ENCODE measurements at places on chromosomes 12 and 14. TPM values are rescaled to one million over a fixed set of nuclear protein-coding genes. Genes with fewer than 3 reads are reported as not detected.
A peak's percentile ranks its signal among the peaks of the same experiment; 100 is the strongest.

DNA sequence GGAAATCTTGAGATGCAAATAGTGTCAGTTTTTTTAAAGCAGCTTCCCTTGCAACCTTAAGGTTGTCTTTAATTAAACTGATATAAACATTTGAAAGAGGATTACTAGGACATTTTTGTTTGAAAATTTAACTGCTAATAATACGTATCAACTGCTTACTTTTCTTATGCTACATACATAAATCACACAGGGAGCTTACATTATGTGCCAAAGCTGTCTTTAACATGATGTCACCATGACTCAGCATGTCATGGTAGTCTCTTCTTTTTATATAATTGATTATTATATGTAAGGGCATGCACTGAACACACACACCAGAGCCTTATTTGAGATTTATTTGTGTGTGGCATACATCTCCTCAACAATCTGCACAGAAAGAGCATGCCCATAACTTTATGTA is 63.0 kb upstream of the PTHLH start:
- no peak for DNase-seq

FGF23 gene
- not detected for total RNA-seq

SLC10A1 gene
- total RNA-seq: not detected

DNA sequence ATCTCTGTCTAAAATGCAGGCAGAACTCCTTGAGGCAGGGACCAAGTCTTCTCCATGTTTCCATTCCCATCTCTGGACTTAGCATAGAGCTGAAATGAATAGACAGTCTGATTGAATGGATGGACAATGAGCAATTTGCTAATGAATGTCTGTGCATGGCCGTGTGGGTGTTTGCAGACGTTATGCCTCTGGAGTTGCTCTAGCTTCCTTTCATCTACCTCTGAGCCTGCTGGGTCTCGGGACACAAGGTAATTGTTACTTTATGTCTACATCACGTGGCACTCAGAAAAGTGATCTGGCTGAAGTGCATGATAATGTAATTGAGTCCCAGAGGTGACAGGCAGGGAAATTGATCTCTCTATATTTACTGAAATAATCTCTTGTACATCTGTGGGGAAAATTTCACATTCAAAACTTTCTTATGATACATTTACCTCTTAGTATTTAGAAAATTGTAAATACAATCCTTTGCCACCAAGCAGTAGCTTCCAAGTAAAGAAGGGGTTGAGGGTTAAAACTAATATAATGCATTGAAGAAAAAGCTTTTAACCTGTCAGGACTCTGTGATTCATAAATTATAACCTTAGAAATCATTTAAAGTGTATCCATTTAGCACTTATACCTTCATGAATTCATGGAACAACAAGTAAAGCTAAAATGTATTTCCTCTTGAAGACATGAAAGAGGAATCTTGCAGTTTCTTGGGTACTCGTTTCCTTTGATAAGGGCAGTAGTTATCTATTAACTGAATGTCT is 424.1 kb downstream of the APAF1 start:
- no peak for DNase-seq

GRCh38 chr12:81086342-81086741 is 8.5 kb downstream of the ACSS3 start:
- DNase-seq: no peak

DNA sequence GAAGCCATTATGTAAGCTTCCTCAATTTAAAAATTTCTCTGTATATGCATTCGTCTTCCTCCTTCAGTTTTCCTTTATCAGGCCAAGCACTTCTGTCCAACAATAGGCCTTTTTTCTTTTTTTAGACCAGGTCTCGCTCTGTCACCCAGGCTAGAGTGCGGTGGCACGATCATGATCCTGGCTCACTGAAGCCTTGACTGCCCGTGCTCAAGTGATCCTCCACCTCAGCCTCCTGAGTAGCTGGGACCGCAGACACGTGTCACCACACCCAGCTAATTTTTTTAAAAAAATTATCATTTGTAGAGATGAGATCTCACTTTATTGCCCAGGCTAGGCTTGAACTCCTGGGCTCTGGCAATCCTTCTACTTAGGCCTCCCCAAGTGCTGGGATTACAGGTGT is 25.8 kb downstream of the TAOK3 start:
- no peak for DNase-seq

DNA sequence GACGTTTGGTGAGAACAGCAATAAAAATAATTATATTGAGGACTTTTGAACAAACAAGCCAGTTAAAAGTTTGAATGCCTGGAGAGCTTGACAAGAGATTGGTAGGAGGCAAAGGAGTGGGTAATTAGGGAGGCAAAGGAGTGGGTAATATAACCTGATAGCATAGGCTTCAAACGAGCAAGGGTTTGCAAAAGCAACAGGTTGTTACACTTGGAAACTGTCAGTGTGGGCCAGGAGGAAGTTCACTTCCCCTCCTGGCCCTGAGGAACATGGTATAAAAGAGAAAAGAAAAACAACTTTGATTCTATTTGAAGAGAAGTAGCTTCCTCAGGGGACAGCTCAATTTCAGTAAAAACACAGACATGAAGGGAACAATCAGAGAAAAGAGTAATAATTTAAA is 121.7 kb downstream of the CCER1 start:
- DNase-seq: no peak

OTX2 gene
- not detected for total RNA-seq

DENND5B gene
- 0.18 TPM for total RNA-seq

TMEM63C gene
- 1.1 TPM for total RNA-seq

GRCh38 chr12:1947081-1947480 is 28.6 kb upstream of the CACNA2D4 start:
- no peak for DNase-seq

- peak; percentile 40 for DNase-seq
These were observed 8.5 kb upstream of the CFL2 start for GRCh38 chr14:34722723-34723545.

HVCN1 gene
- total RNA-seq: 6.3 TPM

GRCh38 chr14:93688239-93688666 is 100.0 kb downstream of the PRIMA1 start:
- DNase-seq: no peak

GRCh38 chr12:93509506-93509905 is 42.2 kb downstream of the MRPL42 start:
- no peak for DNase-seq

GRCh38 chr14:64272019-64272418 is 22.2 kb downstream of the ESR2 start:
- DNase-seq: no peak

DNA sequence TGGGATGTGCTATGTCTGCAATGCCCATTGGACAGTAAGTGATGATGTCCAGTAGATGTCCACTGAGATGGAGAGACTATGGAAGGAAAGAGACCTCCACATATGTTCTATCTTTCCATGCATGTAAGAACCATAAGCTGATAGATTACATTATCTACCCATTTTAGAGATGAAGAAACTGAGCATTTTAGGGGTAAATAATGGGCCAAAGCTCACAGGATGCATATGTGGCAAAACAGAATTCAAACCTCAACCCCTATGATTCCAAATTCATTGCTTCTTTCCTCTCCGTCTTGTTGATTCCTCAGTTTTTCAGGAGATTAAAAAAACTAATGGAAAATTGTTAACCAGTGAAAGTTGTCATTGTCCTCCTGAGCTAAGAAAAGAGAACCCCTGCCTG is 200.7 kb upstream of the PWP1 start:
- DNase-seq: no peak

DNA sequence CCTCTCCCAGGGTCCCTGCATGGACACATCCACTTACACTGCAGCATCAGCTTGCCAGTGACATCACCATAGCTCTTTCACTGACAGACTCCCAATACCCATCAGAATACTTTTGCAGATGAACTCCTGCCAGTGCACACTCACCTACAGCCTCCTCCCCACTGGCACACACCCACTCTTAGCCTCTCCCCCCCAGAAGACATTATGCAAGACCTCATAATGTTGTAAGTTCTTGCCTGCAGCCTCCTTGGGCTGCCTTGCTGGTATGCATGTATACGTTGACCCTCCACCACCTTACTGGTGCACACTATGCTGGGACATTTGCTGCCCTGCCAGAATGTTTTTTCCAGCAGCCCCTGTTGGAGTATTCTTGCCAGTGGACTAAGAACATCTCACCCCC is 324.2 kb downstream of the AEBP2 start:
- DNase-seq: no peak

GIT2 gene
- 70.1 TPM for total RNA-seq
